ENCODE measurements at places on chromosomes 4 and X.

- no peak for DNase-seq
Observed at GRCh38 chr4:34731070-34731469, 1513.2 kb downstream of the ARAP2 start.

- DNase-seq: peak; percentile 49
Observed at GRCh38 chr4:182478475-182478874, 235.3 kb downstream of the TENM3 start.

- DNase-seq: peak; percentile 83
Observed at GRCh38 chrX:41705680-41706374, 17.1 kb downstream of the GPR34 start.

GRCh38 chr4:107130157-107130556 is 94.0 kb upstream of the DKK2 start:
- DNase-seq: no peak

DNA sequence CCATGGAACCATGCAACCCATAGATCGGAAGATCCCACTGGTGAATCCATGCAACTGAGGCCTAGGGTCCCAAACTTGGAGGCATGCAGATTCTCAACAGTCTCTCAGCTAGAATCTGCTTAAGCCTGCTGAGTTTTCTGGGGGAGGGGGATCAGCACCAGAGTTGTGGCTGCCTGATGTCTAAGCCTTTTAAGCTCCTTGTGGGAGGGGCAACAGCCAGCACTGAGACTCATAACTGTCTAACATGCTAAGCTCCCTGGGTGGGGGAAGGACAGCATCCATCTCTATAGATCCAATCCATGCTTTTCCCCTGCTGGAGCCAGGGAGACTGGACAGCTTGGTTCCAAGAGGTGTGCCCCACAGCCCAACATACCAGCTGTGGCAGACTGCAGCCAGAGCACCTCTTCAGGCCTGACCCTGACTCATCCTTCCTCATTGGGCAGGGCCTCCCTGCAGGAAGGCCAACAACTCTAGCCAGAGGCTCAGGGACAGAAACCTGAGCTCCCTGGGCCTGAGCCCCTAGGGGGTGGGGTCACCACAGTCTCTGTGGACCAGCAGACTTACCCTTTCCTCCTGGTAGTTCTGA is 300.1 kb upstream of the SLC7A11 start:
- DNase-seq: no peak

GRCh38 chr4:149523039-149523438 is 292.6 kb downstream of the IQCM start:
- DNase-seq: no peak

GRCh38 chr4:141705048-141705746 is 68.8 kb downstream of the IL15 start:
- no peak for DNase-seq

DNA sequence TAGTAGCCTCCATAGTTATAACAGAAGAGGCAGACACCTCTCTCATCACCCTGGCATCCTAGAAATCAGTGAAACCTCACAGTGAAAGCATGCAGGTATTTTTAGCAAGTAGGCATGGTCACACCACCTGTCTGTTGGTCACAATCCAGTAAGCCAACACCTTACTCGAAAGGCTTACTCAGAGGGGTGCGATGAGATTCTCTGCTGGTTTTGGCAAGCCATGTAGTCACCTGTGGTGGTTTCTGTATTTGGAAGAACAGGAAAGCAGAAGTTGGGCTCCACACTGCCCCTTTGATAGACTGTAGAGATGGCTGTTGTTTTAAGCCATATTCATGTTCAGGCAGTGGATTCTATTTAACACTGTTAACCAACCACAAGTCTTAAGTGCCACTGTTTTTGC is 134.7 kb downstream of the DCLK2 start:
- no peak for DNase-seq

DNA sequence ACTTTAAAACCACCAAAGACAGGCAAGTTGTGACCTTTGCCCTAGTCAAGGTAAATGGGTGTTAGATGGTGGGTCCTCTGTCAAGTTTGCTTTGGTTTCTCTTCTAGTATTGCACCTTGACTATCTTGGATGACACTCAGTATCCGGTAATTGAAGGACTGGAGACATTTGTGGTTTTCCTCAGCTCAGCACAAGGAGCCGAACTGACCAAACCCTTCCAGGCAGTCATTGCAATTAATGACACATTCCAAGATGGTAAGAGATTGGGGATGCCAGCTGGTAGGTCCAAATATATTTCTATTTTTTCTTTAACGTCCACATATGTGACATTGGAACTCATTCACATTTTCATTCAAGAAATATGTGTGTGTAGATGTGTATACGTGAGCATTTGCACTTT is 69.3 kb upstream of the ANXA3 start:
- no peak for DNase-seq

- DNase-seq: no peak
Observed at GRCh38 chr4:41525129-41525528, 12.8 kb upstream of the LIMCH1 start.

GRCh38 chrX:72021975-72022374 is 109.7 kb downstream of the RTL5 start:
- DNase-seq: no peak

- DNase-seq: no peak
Observed at GRCh38 chrX:40091691-40092421, 5.9 kb downstream of the BCOR start.

DNA sequence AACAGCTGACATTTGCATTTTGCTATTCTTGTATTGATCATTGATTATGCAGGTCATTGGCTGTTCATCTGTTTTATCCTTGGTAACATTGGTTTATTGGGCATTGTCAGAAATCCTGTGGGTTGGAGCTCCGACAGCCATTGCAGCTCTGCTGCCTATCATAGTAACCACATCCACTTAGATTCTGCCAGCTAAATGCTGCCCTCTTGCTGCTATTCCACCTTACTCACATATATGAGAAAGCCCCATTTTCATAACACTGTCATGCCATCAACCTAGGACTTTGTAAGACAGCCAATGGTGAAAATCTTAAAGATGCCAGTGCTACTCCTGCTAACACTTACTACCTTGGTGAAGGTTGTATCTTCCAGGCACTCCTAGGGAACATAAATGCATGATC is 187.3 kb upstream of the CXCL13 start:
- no peak for DNase-seq

- DNase-seq: no peak
Observed at GRCh38 chr4:17400686-17401085, 111.2 kb downstream of the QDPR start.

DNA sequence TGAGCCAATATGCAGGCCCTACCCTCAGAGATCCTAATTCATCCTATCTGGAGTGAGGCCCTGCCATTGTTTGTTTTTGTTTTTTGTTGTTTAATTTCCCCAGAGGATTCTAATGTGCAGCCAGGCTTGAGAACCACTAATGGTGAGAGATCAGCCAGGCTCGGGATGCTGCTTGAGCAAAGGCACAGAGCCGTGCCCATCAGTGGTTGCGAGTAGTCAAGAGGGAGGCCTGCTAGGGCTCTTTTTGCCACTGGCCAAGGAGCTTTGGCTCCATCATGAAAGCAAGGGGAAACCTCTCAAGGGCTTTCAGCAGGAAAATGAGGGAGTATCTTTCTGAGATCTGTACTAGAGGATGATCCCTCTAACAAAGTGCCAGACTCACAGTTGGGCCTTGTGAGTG is 2.7 kb downstream of the TCEANC start:
- DNase-seq: no peak

DNA sequence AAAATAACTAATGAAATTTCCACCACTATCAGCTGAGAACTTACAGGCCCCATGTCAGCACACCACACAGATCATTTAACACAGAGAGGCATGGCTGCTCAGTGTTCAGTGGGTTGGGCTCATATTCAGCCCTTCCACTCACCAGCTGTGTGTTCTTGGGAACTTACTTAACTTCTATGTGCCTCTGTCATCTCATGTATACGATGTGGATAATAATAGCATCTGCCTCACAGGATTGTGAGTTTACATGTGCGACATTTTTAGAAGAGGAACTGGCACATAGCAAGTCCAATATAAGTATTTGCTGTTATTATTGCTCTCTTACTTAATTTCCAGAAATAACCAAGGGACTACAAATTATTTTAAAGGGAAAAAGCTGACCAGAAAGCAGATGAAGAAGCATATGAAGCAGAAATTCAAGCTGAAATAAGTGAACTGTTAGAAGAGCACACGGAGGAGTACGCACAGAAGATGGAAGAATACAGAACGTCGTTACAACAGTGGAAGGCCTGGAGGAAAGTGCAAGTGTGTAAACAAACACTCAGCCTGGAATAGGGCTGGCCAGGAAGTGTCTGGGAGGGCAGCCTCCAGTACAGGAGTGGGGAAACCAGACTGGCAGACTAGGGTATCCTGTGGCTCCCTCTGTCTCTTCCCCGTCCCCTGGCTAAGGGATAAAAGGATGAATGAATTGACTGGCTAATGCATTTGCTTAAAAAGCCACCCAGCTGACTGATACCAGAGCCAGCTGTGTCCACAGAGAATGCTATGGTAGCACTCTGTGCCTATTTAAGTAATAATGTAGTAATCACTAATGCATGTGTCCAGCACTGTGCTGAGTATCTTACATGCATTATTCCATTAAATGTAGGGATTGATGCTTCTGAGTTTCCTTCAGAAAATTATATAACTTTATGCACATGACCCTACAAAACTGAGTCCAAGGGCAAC is 67.1 kb downstream of the CC2D2A start:
- no peak for DNase-seq

DNA sequence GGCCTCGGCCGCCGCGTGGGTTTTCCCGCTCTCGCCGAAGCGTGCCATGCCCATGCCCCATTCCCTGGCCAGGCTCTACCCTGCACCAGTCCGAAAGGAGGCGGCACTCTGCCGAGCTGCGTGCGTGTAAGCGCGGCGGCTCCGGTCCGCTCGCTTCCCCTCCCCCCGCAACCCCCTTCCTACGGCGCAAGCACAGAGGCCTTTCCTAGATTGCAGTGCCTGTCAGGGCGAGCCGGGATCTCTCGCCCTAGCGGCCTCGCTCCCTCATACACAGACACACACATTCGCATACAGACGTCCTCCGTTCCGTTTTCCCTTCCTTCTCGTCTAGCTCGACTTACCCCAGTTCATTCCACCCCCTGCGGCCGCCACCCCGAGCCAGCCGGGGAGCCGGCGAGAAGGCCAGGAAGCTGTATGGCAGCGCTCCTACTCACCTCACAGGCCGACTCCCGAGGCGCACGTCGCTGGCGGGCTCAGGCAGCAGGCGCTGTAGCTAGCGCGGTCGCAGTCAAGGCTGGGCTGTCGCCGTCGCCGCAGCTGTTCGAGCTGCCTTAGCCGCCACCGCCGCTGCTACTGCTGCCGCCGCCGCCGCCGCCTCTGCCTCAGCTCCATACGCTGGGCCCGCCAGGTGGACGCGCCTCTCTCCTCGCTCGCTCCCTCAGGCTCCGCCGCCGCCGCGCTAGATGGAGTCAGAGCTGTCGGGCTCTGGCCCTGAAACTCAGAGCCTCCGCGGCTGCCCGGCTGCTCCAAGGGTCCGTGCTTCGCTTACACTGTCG is 615 bp downstream of the NEXMIF start:
- DNase-seq: no peak

DNA sequence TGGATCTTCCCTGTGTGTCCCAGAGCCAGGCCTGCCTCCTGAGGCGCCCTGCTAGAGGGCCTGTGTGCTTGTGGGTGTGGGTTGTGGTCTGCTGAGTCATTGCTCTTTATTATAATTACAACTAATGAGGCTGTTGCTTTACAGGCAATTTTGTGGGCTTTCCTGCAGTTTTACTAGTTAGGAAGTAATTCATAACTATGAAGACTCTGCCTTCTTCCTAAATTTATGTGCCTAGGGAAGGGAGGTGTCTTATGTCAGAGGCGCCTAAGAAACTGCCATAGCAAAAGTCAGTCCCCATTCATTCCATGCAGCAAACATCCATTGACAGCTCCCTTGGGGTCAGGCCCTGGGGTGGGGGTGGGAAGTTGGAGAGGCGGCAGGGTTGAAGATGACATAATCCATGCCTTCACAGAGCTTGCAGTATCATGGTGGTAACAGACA is 359.2 kb downstream of the IDS start:
- DNase-seq: no peak

DNA sequence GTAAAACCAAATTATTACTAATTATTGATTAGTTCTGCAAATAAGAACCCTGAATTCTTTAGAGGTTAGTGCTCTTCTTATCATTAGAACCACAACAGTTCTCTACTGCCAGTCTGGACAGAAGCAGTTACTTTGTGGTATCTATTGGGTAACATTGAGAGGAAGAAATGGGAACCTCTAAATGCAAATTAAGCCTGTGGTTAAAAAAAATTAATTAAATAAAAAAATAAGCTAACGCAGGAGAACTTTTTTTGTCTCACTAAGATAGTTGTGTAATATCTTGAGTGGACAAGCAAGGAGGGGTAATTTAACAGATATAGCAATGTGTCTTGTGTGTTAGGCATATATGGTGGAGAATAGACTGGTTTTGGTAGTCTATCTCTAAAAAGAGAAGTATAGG is 32.9 kb upstream of the TET2 start:
- peak; percentile 93 for DNase-seq

GRCh38 chr4:4762909-4763821 is 96.3 kb upstream of the MSX1 start:
- DNase-seq: no peak

GRCh38 chr4:153934688-153935017 is 145.8 kb upstream of the SFRP2 start:
- DNase-seq: peak; percentile 39

DNA sequence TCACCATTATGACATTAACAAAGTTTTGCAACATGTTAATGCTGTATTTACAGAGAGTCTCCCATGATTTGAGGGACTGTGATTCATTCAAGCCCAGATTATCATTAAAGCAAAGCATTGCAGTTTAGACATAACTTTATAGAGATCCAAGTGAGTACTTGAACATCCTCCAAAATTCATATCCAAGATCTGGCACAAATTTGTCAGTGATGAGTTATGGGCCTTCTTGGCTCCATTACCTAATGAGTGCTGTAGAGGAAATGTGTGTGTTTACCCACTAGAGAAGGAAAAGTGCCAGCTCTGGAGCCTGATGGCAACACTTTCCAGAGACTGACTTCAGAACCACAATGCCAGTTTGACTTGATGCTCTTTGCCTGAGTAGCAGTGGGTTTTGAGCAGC is 432.3 kb downstream of the GALNTL6 start:
- DNase-seq: no peak

- DNase-seq: no peak
Observed at GRCh38 chr4:99417125-99417524, 18.0 kb downstream of the ADH7 start.

- peak; percentile 68 for DNase-seq
Observed at GRCh38 chr4:3047464-3048286, 26.7 kb downstream of the HTT-AS start.

DNA sequence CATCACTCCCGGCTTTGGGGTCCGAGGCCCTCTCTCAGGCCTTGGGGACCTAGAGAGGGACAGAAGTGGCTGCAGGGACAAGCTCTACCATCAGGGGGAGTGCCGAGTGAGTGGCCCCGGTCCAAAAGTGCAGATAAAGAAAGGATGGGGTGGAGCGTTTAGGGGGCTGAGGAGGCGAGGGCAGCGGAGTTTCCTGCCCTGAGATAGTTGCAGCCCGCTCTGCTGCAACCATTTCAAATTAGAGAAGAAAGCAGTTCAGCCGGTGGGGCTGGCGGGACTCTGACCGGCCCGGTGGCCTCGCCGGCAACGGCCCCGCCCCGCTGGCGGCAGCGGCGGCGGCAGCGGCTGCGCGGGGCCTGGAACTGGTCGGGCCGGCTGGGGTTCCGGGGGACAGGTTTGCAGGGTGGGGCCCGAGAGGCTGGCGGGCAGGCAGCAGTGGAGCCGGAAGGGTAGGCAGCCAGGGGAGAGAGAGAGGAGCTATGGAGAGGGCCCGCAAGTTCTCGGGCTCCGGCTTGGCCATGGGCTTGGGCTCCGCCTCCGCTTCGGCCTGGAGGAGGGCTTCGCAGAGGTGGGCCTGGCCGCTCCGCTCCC is 7.6 kb downstream of the DLG3 start:
- DNase-seq: peak; percentile 26

Measured in inflammatory macrophage (primary cell).